ENCODE measurements at places on chromosomes 2 and 18.
A peak's percentile ranks its signal among the peaks of the same experiment; 100 is the strongest.

GRCh38 chr2:133453032-133453431 lies 115.2 kb downstream of the NCKAP5 start:
- no peak for DNase-seq

DNA sequence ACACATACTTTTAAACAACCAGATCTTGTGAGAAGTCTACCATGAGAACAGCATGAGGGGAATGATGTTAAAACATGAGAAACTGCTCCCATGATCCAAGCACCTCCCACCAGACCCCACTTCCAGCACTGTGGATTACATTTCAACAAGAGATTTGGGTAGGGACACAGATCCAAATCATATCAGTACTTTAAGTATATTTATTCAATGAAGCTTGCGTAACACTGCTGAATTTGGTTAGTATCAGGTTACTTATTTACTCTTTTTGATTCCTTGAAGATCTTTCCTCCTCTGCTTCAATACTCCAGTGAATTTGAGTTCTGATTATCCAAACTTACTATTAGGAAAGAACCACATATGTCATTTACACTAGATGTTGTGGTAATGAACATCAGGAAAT lies 418.6 kb downstream of the PIK3C3 start:
- peak; percentile 1 for DNase-seq

DNA sequence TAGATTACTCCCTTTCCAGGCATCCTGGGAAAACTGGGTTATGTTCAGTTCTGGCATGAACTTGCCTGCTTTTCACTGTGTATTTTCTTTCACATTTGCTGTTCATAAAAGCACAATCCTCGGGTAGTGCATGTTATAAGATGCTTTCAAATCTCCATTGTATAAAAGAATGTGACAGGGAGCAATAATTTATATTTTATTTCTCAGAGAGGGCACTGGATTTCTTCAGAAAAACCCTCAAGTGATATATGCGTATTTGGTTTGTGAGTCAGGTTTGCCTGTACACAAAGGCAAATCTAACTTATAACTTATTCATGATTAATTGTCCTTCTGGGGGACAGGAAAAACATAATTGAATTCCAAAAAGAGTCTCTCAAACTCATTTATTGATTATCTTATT lies 440.7 kb upstream of the MMADHC start:
- no peak for DNase-seq

DNA sequence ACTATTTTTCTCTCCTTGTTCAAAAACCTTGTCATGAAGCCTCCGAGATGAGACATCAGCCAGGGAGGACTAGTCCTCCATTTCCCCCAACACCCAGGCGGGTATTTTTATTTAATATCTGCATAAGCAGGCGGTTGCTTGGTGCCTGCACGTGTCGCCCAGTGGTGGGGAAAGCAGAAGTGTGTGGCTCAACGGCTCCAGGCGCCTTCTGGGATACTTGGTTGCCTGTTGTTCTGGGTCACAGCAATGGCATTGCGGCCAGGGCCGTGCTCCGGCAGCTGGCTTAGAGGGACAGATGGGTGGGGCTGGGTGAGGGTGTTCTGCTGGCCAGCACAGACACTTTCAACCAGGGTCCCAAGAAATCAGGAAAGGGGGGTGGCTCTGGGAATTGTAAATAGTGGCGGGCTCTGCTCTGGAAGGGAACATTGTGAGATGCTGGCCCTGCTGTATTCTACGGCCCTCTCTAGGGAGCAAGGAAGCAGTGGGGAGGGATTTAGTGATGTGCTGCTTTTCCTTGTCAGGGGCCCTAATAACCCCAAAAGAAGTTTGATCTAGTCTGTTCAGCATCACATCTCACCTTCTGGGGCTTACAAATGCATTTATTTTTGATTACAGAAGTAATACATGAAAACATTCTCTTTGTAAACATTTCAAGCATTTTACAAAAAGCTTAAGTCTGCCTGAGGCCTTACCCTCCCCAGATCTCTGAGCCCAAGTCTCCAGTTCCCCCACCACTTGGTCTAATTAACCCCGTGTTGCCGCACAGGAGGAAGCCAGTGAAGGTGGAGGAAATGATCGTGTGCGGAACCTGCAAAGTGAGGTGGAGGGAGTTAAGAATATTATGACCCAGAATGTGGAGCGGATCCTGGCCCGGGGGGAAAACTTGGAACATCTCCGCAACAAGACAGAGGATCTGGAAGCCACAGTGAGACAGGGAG lies 1.1 kb downstream of the VAMP8 start:
- no peak for DNase-seq

GRCh38 chr2:54372361-54372760 lies 83.8 kb upstream of the SPTBN1 start:
- DNase-seq: no peak

Measured in fibroblast of gingiva (primary cell).